Effector memory CD4-positive, alpha-beta T cell (primary cell): ENCODE measurements at places on chromosomes 12 and 14.

- no peak for DNase-seq
Measured at GRCh38 chr14:71815110-71815509, 117.1 kb upstream of the RGS6 start.

- no peak for DNase-seq
Measured at GRCh38 chr12:101671157-101671791, 26.2 kb upstream of the CHPT1 start.

DNA sequence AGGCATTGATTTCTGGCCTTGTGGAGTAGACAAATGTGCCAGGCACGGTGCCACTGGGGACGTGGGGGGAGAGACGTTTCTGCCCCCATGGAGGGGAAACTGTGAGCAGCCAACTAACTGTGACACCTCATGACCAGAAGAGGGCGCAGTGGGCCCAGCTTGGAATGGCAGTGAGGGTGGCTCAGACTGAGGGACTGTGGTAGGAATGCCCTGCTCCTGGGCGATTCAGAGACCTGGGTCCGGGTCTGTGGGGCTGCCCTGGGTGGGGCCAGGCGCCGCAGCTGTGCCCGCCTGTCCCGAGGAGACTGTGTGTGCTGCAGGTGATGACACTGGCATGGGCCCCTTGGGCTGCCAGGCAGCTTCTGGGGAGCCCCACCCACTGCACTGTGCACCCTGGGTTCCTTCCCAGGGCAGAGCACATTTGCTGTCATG, 60.6 kb downstream of the SLC25A47 start:
- DNase-seq = peak; percentile 44

GRCh38 chr14:61203081-61203753, 77.9 kb downstream of the TMEM30B start:
- DNase-seq = no peak

GRCh38 chr12:85310456-85311076, 30.5 kb downstream of the ALX1 start:
- DNase-seq = no peak

DNA sequence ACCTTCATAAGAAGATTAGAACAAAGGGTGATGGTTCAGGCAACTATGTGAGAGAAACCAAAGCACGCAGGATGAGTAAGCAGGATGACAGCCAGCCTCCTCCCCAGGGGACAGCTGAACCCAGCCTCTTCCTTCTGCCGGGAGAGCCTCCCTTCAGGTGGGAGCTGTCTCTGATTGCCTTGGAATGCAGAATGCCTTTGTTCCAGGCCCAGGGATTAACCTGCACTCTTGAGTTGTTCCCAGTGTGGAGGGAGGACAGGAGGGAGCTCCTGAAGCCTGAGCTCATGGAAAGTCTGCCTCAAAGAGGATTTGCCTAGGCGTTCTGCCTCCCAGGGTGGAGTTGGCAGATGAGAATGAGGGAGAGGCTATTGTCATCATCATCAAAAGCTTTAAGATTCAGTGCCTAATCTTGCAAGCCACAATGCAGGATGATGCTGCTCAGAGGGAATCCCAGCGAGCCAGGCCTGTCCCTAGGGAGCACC, 3.6 kb upstream of the KRT6A start:
- DNase-seq = no peak

DNA sequence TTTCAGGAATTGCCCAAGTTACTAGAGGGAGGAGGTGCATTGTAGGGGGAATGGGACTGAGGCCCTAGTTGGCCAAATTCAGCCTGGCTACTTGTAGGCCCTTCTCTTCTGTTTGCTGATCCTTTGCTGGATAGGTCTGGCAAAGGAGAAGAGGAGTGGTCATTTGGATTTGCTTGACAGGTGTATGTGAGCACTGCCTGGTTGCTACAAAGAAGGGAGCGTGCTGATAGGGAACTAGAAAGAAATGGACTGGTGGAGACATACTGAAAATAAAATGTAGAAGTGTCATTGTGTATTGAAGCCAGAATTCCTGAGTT, 3.6 kb downstream of the PSMA6 start:
- DNase-seq = no peak

DNA sequence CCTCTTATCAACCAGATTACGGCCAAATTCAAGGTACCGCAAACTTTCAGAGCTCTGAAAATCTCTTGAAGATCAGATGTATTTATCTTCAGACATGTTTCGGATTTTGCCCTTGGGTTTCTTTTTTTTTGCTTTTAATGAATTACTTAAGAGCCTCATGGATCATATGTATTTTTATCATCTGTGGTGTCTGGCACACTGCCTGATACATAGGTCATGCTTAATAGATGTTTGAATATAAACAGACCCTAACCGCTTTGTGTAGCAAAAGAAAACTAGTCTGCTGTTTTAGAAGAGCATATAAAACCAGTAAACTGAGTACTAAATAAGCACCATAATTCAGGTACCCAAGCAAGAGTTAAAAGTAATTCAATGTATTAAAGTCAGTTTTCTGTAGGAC, 20.1 kb upstream of the TBK1 start:
- no peak for DNase-seq

- peak; percentile 15 for DNase-seq
Measured at GRCh38 chr12:51591016-51591901, at the start of gene SCN8A. Gene SCN8A, plus strand, starts transcription at chr12:51591233. Its CDS starts 71,585 bp downstream, at chr12:51662818.

- DNase-seq = no peak
Measured at GRCh38 chr14:37253905-37254304, 56.2 kb downstream of the MIPOL1 start.

DNA sequence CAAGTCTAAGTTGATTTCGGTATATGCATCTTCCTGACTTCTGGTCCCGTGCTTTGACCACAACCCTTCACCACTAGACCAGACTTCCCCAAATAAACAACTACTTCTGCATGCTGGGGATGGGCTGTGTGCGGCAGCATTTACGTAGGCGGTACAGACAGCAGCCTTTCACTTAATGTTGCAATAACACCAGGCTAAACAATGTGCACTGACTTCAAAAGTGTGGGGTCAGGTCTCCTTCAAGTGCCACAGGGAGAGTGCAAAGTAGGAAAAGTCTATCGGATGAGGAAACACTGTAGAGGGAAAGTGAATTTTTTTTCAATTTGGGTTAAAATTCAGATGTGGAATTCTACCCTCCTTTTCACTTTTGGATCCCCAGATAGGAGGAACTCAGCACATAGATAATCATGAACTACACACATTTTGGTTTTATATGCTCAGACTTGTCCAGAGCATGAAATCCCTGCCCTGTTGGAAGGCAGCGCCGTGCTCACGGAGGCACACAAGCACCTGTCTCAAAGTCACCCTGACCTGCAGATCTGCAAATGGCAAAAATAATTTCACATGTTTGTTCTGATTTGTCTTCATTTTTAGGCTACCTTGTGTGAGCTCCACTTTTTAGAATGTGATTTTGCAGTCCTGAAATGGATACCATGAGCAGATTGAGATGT, 3.6 kb upstream of the FOS start:
- peak; percentile 66 for DNase-seq

DNA sequence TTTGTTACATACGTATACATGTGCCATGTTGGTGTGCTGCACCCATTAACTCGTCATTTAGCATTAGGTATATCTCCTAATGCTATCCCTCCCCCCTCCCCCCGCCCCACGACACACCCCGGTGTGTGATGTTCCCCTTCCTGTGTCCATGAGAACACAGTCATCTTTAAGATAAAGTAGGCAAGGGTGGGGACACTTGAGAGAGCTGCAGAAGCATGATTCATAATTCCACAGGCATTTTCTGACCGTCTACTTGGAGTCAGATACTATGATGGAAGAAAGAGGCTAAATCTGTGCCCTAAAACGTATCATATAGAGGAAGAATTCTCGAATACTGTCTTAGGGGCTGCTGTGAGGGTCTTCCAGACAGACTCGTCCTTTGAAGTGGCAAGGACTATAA, 145.9 kb upstream of the VASH1 start:
- no peak for DNase-seq

DNA sequence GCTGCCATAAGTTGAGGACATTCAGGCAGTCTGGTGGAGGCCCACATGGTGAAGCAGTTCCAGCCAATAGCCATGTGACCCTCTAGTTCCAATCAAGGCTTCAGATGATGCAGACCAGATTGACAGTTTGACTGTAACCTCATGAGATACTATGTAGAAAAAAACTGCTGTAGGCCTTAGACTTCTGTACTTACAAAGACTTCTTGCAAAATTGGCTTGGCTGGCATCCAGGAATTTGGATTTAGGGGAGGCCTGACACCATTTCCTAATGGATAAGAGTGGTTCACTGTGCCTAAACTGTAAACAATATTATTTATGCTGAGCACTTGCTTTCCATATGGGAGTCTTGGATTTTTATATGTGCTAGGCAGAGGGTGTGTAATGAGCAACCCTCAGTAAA, 76.4 kb downstream of the RGS6 start:
- no peak for DNase-seq

DNA sequence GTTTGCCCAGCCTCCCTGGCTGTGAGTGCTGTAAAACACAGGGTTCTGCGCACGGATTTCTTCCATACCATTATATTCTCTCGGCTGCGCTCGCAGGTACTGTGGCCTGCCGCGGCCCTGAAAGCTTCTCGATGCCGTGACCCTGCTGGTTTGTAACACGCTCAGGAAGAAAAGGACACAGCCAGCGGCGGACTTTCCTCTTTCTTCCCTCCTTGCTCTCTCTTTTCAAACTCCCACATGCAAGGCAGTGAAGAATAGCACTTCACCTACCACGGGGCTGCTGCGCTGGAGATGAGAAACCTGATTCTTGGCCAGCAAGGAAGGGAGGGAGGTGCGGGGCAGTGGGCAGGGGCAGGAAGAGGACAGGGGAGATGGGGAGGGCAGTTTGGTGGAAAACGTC, 130.2 kb downstream of the RBM19 start:
- no peak for DNase-seq

GRCh38 chr12:20476551-20476950, 108.2 kb downstream of the PDE3A start:
- DNase-seq = no peak

DNA sequence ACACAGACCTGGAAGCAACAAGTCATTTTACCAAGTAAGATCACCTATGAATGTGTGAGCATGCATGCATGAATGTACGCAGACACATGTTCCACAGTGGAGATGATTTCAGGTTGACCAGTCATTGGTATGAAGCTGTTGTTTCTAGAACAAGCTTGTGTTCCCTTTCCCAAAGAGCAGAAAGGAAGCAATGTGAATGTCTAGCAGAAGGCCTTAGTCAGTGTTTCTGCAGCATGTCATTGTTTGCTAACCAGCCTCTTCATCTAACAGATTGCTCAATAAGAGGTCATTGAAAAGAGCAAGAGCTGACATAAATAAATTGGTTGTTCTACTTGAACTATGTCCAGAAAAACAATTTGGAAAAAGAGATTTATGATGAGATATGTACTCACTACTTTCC, 191.4 kb downstream of the PLCZ1 start:
- DNase-seq = no peak

DNA sequence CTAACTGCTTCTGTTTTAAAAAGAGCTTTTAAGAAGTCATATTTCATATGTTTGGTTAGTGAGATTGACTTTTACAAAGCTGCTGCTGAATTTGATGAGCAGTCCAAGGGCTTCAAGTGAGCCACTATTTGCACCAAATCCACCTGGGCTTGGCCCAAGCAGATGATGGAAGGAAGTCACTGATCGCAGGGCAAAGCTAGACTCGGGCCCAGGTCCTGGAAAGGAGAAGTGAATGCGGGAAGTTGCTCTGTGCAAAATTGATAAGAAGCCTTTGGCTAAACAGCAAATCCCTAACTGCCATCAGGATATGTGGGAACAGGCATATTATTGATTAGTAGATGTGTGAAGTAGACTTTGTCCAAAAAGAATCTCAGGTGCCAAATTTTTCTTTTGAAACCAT, 30.5 kb downstream of the PLXNC1 start:
- no peak for DNase-seq

GRCh38 chr14:68677476-68677875, 115.4 kb downstream of the ZFP36L1 start:
- no peak for DNase-seq

- DNase-seq = no peak
Measured at GRCh38 chr12:57629897-57630471, 3.0 kb downstream of the B4GALNT1 start.

DNA sequence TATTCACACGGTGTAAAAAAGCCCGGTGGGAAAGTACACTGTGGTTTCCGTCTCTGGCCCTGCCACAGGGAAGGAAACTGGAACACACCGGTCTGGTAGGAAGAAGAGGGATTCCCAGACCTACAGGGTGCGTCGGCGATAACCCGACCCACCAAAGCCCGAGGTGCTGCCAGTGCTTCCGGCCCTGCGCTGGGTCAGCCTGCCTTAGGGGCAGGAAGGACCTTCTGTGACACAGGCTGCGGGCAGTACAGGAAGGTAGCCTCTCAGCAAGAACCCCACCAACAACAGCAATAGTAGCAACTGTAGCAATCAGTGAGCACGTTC, 169.5 kb upstream of the FKBP4 start:
- DNase-seq = no peak

- no peak for DNase-seq
Measured at GRCh38 chr12:94615260-94616181, 34.8 kb downstream of the TMCC3 start.

- DNase-seq = peak; percentile 54
Measured at GRCh38 chr12:122946690-122947341, 19.4 kb downstream of the ABCB9 start.

DNA sequence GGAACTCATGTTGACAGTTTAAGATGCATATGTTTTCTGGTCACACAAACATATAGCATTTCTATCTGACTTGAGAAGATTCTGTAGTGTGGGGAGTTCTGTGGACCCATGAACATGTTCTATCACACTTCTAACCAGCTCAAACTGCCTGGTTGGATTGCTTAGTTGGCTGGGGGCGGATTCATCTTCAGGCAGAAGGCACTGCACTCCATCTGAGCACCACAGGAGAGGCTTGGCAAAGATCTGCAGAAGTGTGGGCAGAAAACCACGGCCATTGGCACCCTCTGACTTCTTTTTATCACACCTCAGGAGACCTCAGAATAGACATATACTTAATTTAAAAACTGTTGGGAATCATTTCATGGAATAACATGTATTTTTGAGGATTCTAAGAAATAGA, 68.5 kb downstream of the LIN7A start:
- DNase-seq = no peak

GRCh38 chr12:42670719-42671118, 81.2 kb upstream of the PRICKLE1 start:
- DNase-seq = no peak

GRCh38 chr12:26768611-26769603, 64.1 kb downstream of the ITPR2 start:
- DNase-seq = no peak

DNA sequence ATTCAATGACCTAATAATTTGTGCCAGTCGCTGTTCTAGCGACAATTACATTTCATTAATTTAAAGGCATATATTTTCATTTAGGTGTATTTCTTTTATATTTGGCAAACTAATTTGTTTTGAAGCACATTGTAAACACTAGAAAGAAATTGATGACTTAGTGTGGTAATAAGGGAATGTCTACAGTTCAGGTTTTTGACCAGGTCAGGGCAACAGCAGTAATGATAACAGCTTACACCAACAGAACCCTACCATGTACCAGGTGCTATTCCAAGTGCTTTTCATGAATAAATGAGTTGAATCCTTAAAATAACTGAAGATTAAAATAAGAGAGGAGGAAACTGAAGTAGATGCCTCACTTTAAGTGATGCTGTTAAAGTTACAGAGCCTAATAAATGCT, 85.4 kb upstream of the SLC38A2 start:
- no peak for DNase-seq
